CD4-positive, alpha-beta memory T cell (primary cell): ENCODE measurements at places on chromosomes 11 and 22.

- peak; percentile 74 for DNase-seq
Observed at GRCh38 chr11:44861849-44862557, 88.7 kb downstream of the TP53I11 start.

DNA sequence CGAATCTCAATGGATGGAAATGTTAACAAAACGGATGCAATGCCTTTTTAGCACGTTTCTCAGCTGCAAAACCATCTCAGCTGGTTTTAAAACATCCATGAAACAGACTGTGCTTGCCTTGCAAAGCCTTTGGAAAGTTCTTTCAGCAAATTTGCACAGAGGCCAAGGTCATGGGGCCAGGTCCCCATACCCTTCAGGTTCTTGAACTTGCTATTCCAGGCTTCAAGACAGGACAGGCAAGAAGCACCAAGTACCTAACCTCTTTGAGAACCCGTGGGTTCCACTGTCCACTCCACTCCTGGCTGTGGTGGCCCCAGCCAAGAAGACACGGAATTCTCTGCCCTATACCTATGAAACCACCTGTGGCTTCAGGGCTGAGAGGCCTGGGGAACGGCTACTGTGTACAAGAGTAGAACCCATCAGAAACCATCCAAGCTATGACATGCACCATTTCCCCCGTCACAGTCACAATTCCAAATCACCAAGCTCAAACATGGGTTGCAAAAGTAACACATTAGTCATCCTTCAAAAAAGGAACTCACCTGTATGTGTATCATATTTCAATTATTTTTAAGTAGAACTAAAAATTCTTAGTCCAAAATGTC is 17.0 kb downstream of the TNKS1BP1 start:
- no peak for DNase-seq

- DNase-seq, result no peak
Observed at GRCh38 chr11:13954591-13954990, 7.9 kb upstream of the SPON1 start.

- DNase-seq, result no peak
Observed at GRCh38 chr11:128643661-128644317, 50.1 kb upstream of the FLI1 start.

DNA sequence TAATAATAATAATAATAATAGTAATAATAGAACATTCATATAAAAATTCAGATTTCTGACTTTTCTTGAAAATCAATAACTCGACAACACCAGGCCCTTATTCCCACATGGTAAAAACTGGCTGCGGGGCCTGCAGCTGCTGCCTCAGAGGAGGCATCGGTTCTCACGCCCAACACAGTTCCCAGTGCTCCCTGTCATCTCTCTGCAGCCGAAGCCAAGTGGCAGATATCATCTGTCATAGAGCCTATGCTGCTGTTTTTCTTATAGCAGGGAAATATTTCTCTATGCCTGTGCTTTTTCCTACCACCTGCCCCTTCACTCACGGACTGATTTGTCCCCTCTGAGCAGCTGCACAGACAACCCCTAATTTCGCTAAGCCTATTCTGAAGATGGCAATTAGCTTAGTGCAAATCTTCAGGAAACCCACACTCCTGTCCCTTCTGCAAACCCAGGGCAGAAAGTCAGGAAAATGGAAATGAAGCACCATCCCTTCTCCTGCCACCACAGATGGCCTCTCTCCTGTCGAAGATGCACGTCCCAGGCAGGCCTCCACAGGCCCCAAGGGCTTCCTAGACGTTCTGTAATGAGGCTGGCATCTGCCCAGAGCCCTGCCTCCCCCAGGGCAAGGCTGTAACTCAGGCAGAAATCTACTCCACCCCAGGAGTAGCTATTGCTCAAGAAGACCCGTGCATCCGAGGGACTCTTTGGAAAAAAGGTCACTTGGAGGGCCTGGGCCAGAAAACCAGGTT is 66.7 kb downstream of the SYN3 start:
- no peak for DNase-seq

GRCh38 chr22:43561415-43562178 is 149.8 kb downstream of the MPPED1 start:
- no peak for DNase-seq

DNA sequence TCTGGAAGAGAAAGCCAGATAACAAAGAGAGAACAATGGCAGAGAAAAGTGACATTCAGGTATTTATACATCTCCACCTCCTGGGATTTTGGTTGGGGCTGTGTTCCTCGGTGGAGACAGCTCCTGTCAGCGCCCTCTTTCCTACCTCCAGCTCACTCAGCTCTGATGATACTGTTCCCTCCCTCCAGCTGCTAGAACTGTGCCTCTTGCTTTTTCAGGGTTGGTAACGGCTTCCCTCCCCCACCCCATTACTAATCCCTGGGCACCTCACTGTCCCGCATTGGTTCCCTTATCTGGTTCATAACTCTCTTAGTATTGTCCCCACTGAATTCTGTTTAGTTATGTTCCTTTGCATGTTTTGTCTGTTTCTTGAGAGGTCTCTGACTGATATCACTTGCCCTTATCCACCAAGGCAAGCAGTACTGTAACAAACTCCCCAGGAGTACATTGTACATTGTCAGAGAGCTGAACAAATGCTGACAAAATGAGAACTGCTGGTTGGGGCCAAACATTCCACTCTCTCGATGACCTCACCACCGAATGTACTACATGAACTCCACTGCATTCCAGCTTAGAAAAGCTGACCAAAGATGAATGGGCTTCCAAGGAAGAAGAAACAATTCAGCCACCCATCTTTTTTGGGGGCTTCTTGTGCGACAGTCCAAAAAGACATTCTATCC is 5.7 kb upstream of the FBXO3 start:
- no peak for DNase-seq

GRCh38 chr11:124915541-124916369 is 3.3 kb upstream of the HEPN1 start:
- no peak for DNase-seq

DNA sequence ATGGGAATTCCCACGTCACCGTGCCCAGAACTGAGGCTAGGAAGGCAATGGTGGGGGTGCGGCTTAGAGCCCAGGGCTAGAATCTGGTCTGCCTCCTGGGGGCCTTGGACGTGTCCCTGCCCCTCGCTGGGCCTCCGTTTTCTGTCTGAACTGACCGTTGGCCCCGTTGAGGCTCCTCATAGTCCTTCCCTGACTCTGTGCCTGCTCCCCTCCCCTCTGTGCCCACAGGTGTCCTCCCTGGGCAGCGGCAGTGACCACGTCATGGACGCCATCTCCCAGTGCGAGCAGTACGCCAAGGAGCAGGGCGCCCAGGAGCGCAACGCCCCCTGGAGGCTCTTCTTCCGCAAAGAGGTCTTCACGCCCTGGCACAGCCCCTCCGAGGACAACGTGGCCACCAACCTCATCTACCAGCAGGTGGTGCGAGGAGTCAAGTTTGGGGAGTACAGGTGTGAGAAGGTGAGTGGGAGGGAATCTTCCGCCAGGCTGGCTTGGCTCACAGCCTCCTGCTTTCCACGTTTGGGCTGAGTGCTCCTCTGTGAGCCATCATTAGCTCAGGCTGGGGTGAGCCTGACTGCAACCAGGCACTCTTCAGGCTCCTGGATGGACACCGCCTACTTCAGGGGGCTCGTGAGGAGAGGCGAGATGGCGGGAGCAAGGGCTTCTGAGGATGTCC is 63.9 kb downstream of the MYO7A start:
- DNase-seq, result peak; percentile 15

DNA sequence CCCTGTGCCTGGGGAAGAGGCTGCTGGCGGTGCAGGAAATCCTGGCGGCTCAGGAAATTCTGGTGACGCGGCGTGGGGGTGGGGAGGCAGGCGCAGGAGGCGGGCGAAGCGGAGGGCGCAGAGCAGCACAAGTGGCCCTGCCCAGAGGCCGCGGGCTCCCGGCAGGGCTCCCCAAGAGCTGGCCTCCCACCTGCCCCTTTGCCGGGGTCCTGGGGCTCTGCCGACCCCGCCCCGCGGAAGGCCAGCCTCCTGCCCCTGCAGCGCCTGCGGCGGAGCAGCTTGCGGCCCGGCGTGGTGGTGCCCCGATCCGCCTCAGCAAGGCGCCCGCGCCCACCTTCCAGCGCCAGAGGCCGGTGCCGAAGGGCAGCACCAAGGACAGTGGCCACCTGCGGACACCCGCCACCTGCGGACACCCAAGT is 100.2 kb upstream of the OR4C13 start:
- no peak for DNase-seq

DNA sequence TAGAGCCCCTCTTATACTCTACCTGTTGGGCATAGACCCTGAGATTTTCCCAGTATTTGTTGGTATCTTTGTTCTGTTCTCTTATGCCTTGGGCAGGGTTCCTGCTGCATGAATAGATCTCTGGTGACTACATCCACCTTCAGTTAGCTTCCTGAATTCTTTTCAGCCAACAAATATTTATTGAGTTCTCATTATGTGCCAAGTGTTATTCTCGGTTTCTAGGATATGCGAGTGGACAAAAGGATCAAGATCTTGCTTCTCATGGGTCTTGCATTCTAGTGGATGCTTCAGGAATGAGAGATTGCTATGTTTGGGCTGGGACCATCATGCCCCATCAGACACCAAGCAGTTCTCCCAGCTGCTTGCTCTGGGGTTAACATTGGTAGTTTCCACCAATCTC is 340.0 kb downstream of the METTL15 start:
- DNase-seq, result no peak

- DNase-seq, result no peak
Observed at GRCh38 chr22:49298834-49299750, 528.6 kb downstream of the BRD1 start.

- DNase-seq, result no peak
Observed at GRCh38 chr11:108536783-108537182, 38.6 kb upstream of the POGLUT3 start.
